GM12891 (cell line): ENCODE measurements at places on chromosomes 2 and 18.

DNA sequence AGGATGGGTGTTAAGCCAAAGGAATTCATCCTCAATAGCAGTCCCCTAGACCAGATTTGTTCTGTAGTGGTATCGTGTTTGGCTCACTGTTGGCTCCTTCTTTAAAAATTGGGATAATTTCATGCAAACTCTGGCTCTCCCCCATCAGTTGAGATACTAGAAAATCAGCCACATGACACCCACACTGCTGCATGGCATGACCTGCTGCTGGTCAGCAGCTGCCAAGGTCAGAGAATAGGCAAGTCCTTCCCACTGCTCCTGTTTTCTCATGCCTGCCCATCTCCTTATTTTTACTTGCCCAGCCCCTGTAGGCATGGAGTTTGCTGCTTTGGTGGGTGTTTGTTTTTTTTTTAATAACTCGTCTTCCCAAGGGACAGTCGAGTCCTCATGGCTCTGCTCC lies 1.0 kb upstream of the SNRNP200 start:
- DNase-seq = no peak

DNA sequence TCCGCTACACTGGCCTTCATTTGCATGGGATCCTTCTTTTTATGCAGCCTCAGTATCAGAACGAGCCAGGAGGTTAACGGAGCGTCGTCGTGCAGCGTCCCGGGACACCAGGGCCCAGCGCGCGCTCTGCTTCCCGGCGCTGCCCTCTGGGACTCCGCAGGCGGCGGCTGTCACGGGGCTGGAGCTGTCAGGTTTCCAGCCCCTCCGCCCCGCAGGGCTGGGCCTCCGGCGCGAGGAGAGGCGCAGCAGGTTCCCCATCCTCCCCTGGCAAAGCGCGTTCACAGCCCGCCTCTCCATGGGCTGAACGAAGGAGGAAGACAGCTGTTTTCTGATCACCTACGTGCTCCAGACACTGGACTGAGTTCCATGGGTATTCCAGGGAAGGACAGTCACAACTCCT lies 12.5 kb upstream of the PAX8 start:
- DNase-seq = no peak

DNA sequence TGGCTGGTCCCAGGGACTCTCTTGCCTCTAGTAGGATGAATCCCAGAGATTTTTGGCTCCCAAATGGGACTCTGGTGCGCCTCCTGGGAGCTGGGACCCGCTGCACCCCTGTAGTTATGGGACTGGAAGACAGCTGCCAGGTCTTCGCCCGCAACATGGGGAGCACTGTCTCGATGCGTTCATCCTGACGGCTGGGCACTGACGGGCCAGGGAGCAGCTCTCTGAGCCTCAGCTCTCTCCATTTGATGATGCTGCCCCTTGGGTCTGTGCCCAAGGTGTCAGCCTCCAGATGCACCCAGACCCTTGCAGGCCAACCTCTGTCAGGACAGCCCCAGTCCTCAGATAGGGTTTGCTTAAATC lies 9.3 kb upstream of the ARMC9 start:
- no peak for DNase-seq

GRCh38 chr2:105371156-105371555 lies 27.7 kb downstream of the FHL2 start:
- no peak for DNase-seq

GRCh38 chr2:29496198-29496597 lies 381.0 kb downstream of the CLIP4 start:
- DNase-seq = no peak

DNA sequence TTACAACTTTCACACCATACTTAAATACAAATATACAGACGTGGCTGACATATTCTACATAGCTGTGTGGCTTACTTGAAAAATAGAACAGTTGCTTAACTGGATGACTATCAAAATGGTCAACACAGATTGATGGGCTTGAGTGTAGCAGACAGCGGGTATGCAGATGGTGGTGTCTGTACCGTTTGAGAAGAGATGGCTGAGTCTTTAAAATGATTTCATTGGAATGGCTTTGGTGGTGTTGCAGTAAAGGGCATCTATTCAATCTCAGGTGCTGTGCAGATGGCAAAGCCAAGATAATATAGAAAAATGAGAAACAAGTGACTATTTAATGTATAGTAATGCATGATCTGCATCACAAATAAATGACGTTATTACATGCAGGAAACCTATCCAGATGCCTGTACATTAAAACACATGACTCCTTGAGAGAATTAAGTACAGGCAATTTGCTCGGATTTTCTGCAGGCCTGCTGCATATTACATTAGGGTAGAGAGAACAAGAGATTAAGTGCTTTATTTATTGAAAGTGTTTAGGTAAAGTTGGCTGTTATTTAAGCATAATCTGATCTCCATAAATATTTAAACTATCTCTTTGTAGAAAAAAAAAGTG lies 68.5 kb downstream of the AGPS start:
- no peak for DNase-seq

- DNase-seq = no peak
Observed at GRCh38 chr2:30404319-30405259, 42.5 kb upstream of the LCLAT1 start.

- DNase-seq = no peak
Observed at GRCh38 chr18:4384932-4385331, 70.2 kb downstream of the DLGAP1 start.

DNA sequence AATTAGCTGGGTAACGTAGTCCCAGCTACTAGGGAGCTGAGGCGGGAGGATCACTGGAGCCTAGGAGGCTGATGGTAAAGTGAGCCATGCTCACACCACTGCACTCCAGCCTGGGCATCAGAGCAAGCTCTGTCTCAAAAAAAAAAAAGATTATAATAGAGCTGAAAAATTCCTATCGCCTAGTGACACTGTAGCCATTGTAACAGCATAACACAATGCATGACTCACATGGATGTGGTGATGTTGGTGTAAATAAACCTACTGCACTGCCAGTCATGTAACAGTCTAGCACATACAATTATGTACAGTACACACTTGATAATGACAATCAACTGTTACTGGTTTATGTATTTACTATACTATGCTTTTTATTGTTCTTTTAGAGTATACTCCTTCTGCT lies 39.6 kb downstream of the MGAT4A start:
- DNase-seq = no peak

DNA sequence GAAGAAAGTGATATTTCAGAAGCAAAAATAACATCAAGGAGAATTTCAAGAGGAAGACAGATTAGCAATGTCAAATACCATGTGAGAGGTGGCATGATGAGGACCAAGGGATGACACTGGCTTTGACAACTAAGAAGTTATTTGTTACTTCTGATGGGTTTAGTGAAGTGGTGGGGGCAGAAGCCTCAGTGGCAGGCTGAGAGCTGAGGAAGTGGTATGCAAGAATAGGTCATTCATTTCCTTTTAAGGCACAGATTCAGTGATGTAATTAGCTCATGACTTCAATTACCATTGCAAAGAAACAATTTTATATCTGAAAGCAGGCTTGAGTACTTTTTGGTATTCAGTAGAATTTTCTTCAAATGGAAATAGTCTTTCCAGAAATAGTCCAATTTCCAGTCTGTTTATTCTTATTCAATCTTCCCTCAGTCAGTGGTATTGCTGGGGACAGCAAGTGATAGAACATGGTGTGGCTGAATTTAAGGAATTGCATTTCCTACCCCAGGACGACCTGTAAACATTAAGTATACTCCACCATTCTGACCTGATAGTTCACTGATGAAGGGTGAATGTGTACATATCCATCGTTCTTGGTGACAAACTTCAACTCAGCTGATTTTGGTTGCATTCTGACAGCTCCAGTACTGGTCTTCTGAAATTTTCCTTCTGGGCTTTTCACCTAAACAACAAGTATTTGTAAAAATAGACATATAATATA lies 28.2 kb downstream of the GEMIN6 start:
- DNase-seq = no peak

- DNase-seq = no peak
Observed at GRCh38 chr2:240603081-240603835, 16.7 kb downstream of the CAPN10 start.

GRCh38 chr2:29417630-29418029 lies 302.4 kb downstream of the CLIP4 start:
- DNase-seq = no peak

- no peak for DNase-seq
Observed at GRCh38 chr18:22345718-22346117, 72.0 kb downstream of the CTAGE1 start.

GRCh38 chr2:37321029-37321682 lies 3.5 kb downstream of the PRKD3 start:
- DNase-seq = no peak
